Mammary epithelial cell (primary cell): ENCODE measurements at places on chromosomes 13 and 19. TPM values are rescaled to one million over a fixed set of nuclear protein-coding genes. Genes with fewer than 3 reads are reported as not detected.

RELB gene
- 6.4 TPM for polyA plus RNA-seq

CGB5 gene
- not detected for polyA plus RNA-seq

PGLYRP2 gene
- polyA plus RNA-seq, result not detected

SLC8A2 gene
- 0.07 TPM for polyA plus RNA-seq

POSTN gene
- 0.26 TPM for polyA plus RNA-seq

ACP7 gene
- polyA plus RNA-seq, result 1.3 TPM

KLK6 gene
- polyA plus RNA-seq, result 34.6 TPM

ZNF723 gene
- not detected for polyA plus RNA-seq

RASAL3 gene
- not detected for polyA plus RNA-seq

SCEL gene
- 1.3 TPM for polyA plus RNA-seq

ZNF560 gene
- 0.05 TPM for polyA plus RNA-seq

KIR3DL1 gene
- polyA plus RNA-seq, result not detected

ZGLP1 gene
- polyA plus RNA-seq, result 1.1 TPM

CPB2 gene
- not detected for polyA plus RNA-seq

CGB8 gene
- polyA plus RNA-seq, result not detected

ZSCAN4 gene
- 0.12 TPM for polyA plus RNA-seq

ETV2 gene
- polyA plus RNA-seq, result 0.37 TPM

FBXO46 gene
- polyA plus RNA-seq, result 3.6 TPM

RXFP2 gene
- not detected for polyA plus RNA-seq

ZNF835 gene
- not detected for polyA plus RNA-seq

MRI1 gene
- polyA plus RNA-seq, result 32.6 TPM

TM9SF2 gene
- polyA plus RNA-seq, result 74.9 TPM

CEP89 gene
- polyA plus RNA-seq, result 17.4 TPM

PSG3 gene
- polyA plus RNA-seq, result not detected

PRR19 gene
- 2.2 TPM for polyA plus RNA-seq

PDX1 gene
- polyA plus RNA-seq, result not detected

SGCG gene
- not detected for polyA plus RNA-seq

CEACAM3 gene
- polyA plus RNA-seq, result not detected

MYO16 gene
- polyA plus RNA-seq, result 0.03 TPM

NECTIN2 gene
- polyA plus RNA-seq, result 48.6 TPM

MZF1 gene
- polyA plus RNA-seq, result 8.8 TPM

UTP14C gene
- polyA plus RNA-seq, result 7.1 TPM

VSTM2B gene
- polyA plus RNA-seq, result not detected

CEACAM7 gene
- polyA plus RNA-seq, result not detected

ZNF208 gene
- not detected for polyA plus RNA-seq

CYP4F11 gene
- 9.1 TPM for polyA plus RNA-seq

SIGLEC14 gene
- polyA plus RNA-seq, result 0.03 TPM

DACT3 gene
- polyA plus RNA-seq, result 0.07 TPM
